ENCODE measurements at places on chromosomes 6 and 20. TPM values are rescaled to one million over a fixed set of nuclear protein-coding genes. Genes with fewer than 3 reads are reported as not detected.

Gene VSX1
- not detected for total RNA-seq

Gene CENPW
- total RNA-seq: 13.0 TPM

Gene MUCL3
- not detected for total RNA-seq

Gene MCM9
- 18.0 TPM for total RNA-seq

Gene GOPC
- total RNA-seq: 33.4 TPM
